Stimulated activated CD4-positive, alpha-beta T cell treated with anti-CD3 and anti-CD28 coated beads, Interleukin-1b, Interleukin-23, amount 100 ng/mL, for 48 hours (primary cell): ENCODE measurements at places on chromosomes 2 and 18.
A peak's percentile ranks its signal among the peaks of the same experiment; 100 is the strongest.

DNA sequence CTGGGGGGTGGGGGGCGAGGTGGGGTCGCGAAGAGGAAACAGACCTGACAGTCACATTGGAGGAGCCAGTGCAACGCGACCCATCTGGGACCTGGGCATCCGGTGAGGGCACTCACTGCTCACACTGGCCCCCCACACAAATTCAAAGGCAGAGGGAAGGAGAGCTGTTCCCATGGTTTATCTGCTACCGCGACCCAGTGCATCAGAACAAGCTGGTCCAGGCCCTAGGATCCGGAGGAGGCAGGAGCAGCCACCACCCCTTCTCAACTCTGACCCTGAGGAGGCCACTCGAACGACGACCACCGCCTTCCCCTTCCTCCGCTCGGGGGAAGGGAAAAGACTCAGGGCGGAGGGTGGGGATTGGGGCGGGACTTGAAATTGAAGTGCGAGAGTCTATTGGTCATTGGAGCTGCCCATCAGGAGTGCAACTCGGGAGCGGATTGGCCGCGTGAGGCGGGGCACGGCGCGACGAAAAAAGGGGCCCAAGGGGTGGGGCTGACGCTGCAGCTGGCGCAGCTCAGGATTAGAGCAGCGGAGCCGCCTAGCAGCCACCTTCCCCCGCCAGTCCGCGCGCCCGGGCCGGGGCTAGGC, at the start of gene CDK5R2:
Gene CDK5R2, plus strand, starts transcription at position 526 of the 591 bp plus-strand sequence. CDS start 155 bp downstream, outside the sequence.
- DNase-seq: peak; percentile 83

- no peak for DNase-seq
These were observed 114.3 kb downstream of the MGAT5 start for GRCh38 chr2:134368009-134368817.

GRCh38 chr2:187527262-187527661, 27.0 kb downstream of the TFPI start:
- no peak for DNase-seq

GRCh38 chr18:71630696-71631095, 913.4 kb downstream of the CBLN2 start:
- no peak for DNase-seq

DNA sequence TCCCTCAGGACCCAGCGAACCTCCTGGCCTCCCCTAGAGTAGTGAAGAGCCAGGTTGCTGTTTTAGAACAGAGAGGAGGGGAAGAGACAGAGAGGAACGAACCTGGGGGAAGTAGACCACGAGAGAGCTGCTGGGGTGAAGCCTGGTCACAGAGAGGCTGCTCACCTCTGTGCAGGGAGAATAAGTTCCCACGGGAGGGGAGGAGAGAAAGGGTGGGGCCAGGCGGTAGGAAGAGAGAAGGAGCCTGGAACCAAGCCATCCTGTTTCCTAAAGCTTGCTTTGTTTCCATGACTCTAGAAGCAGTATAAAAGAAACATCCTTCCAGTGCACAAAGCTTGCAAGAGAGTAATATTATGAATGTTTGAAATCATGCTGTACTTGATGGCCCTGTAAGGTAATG, 147.9 kb downstream of the MYT1L start:
- DNase-seq: no peak

- no peak for DNase-seq
These were observed 63.4 kb downstream of the MYO5B start for GRCh38 chr18:50131591-50131990.

GRCh38 chr2:127415593-127416505, 2.4 kb upstream of the PROC start:
- DNase-seq: peak; percentile 88

DNA sequence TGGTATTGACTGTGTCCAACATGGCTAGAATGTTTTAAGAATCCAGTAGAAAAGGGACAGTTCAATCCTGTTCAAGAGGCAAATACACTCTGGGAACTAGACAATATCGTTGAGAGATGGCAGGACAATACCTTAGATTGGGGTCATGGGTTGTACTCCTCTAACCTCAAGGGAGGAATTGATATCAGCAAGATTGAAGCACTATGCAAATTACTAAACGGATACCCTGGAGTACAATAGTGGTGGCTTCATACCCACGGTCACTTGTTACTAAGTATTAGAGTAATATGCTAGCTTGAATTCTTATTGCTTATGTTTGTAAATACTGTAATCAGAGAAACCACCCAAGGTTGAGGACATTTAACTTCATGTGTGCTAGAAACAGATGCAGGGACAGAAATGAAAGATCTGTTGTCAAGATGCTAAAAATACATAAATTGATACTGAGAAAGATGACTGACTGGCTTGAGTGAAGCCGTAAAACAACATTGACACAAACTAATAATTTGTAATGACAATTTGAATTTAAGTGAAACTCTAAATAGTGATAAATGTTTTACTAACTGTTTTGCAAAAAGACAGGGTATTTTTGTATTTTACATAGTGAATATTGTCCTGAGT, 73.3 kb downstream of the KCNJ3 start:
- DNase-seq: no peak

- DNase-seq: peak; percentile 4
These were observed 188.7 kb downstream of the MBD5 start for GRCh38 chr2:148209603-148210002.

DNA sequence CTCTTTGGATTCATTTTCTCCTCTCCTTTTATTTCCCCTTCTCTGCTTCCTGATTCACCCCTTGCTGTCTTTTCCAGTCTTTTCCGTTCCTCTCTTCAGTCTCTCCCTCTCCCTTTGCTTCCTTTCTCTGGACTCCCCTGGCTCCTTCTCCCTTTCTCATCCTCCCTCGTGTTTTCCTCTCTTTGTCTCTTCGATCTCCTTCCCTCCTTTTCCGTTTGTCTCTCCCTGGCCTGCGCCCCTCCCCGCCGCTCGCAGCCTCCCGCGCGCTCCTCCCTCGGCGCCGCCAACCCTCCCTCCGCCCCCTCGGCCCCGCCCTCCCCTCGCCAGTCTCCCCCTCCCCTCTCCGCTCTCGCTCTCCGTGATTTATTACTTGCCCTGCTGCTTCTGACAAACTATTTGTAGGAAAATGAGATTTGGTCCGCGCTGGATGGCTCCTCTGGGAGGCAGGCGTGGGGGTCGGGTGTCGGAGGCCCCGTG, 46.0 kb upstream of the PAX8 start:
- peak; percentile 41 for DNase-seq

DNA sequence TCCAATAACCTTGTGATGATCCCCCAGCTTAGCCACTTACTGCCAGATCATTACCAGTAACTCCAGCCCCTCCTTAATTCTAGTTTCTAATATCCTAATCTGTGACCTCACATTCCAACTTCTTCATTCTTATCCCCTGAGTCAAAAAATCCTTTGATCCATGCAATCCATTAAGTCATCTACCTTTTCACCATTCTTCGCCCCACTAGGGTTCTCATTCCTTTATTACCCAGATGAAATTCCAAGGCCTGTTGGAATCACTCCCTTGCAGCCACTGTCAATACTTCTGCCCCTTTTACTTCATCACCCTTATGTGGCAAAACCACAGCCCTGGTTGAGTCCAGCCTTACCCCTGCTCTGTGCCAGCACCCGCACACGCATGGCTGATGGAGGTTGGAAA, 20.3 kb upstream of the IL36G start:
- no peak for DNase-seq

GRCh38 chr2:22360735-22361374, 1024.1 kb upstream of the KLHL29 start:
- DNase-seq: no peak

DNA sequence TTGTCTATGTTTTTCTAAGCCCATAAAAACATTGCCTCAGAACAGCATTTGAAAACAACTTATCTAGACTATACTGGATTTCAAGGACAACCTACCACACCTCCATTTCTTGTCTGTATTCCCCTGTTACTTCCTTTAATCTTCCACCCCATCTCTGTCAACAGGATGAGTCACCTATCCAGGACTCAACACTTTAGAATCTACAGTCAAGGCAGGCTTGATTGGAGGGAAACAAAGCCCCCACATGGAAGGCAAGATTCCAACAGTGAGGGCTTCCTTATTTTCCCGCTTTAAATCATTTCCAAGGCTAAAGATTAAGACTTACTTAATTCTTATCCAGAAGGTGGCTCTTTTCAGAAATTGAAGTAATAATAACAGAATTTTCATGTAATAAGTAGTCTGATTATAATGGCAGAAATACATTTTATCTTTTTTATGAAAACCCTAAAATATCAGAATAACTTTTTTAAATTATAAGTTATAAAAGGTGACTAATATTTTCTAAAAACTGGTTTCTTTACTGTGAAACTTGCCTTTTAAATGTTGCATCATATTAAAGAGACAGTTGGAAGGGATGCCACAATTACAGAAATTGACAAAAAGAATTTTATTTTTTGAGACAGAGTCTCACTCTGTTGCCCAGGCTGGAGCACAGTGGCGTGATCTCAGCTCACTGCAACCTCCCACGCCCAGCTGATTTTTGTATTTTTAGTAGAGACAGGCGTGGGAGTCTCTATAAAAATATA, 138.7 kb upstream of the CCDC150 start:
- DNase-seq: no peak

DNA sequence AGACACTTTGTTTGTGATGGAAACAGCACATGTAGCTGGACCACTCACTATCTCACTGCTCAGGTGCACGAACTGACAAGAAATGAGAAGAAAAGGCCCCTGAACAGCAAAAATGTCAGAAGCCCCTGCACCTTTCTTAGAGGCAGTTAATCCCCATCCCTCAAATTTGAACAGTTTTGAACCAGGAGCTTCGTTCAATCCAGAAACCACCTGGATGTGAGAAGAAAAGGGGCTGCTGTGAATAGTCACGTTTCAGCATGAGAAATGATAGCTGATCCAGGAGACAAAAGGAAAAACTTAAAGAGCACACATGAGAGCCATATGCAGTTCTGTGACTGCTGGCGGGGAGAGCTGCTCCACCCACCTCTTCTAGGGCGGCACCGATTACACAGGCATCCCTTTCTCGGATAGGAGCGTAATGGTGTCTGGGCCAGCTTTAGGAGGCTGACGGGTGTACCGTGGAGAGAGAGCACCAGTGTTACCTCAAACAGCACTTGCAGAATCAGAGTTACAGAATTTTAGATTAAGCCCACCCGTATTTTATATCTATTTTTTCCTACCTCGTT, 117.0 kb upstream of the EML6 start:
- DNase-seq: peak; percentile 54

DNA sequence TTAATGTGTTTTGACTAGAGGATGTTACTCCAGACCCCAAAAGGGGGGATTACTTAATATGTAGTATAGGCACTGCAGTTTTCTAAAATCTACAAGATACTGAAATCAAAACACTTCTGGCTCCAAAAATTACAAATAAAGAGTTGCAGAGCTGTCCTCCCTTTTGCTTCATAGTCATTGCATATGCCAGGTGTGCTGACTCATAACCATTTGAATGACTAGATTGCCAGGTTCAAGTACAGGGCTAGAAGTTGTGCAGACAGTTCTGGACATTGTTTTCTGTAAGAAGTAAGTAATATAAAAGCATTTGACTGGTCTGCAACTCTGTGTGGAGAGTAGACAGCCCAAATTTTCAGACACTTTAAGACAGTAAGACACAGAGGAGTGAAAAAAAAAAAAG, 6.7 kb downstream of the CWC22 start:
- no peak for DNase-seq

GRCh38 chr2:46535360-46535759, 56.0 kb downstream of the TMEM247 start:
- peak; percentile 35 for DNase-seq

DNA sequence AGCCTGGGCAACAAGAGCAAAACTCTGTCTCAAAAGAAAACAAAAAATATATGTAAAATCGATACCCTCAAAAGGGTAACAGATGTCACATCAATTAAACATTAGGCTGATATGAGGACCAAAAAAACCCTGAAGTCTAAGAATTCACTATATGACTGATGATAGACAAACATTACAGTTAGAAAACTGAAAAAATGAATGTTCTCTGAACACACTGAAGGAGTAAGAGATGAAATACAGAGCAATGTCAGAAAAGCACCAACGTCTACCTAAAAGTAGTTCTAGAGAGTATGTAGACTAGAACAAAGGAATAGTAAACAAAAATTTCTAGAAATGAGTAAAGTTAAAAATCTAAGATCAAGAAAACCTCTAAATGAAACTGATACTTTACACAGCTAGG, 81.9 kb downstream of the SLC66A3 start:
- DNase-seq: no peak

GRCh38 chr18:31206787-31207381, 44.2 kb upstream of the DSC1 start:
- DNase-seq: no peak

DNA sequence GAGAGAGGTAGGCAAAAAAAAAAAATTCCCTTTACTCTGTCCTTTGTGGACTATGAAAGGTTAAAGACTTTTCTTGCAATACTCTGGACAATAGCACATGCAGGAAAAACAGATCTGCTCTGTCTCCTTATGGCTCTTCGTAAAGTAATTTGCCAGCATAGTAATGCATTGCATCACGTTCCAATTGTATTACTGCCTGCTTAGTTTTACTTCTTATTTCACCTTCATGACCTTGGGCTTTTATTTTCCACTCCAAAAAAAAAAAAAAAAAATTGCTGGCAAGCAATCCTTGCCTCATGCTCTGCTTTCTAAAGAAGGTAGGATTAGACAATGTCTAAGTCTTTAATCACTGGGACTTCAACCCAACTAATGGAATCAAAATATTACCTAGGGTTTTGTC, 1802.7 kb downstream of the SUCLG1 start:
- DNase-seq: no peak

GRCh38 chr2:132891498-132891897, 221.5 kb upstream of the LYPD1 start:
- no peak for DNase-seq

GRCh38 chr2:150732064-150732463, 244.6 kb upstream of the RND3 start:
- no peak for DNase-seq

- DNase-seq: no peak
These were observed 66.1 kb downstream of the EXOC6B start for GRCh38 chr2:72759755-72760154.

DNA sequence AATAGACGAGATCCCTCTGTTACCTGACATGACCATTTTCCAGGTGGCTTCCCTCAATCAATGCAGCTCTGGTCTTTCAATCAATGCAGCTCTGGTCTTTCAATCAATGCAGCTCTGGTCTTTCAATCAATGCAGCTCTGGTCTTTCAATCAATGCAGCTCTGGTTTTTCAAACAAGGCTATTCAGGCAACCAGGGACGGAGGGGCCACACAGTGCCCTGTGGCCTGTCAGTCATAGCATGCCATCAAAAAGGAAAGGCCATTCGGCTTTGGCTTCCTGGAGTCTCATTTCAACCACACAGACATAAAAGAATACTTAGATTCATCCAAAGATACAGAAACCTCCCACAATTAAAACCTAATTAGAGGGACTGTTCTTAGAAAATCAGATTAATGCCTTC, 13.3 kb downstream of the MPP4 start:
- no peak for DNase-seq
